ENCODE measurements at places on chromosomes 5 and 9.

GRCh38 chr5:154371687-154372086 is 74.1 kb upstream of the SAP30L start:
- DNase-seq = no peak

DNA sequence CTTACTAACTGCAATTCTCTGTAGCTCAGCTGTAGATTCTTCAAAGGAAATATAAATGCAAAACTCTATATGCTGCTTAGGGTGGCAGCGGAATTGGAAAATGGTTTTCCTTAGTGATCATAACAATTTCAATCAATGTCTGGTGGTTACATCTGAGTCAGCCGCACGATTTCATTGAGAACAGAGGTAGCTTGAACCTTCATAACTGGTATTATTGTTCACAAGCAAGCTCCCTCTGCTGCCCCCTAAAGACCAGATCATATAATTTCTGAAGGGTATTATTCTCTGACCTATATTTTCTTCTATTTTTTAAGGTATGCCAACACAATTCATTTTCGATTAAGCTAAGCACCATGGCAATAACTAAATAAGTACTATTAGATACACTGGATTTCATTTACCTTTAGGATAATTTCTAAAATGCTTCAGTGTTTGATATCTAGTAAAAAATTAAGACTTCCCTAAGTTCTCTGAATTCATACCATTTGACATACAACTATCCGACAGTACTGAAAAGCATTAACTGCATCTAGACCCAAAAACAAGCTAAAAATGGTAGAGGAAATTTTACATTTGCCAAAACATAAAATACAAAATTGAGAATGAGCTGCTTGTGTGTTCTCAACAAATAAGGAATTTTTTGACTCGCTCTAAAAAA is 181.1 kb upstream of the SPEF2 start:
- DNase-seq = no peak

- DNase-seq = no peak
Observed at GRCh38 chr5:35087991-35088390, 40.2 kb upstream of the AGXT2 start.

GRCh38 chr9:9100070-9100469 is 1300.5 kb upstream of the DMAC1 start:
- no peak for DNase-seq

- DNase-seq = no peak
Observed at GRCh38 chr5:118033686-118034338, 954.5 kb downstream of the DTWD2 start.

- no peak for DNase-seq
Observed at GRCh38 chr9:137465720-137466388, 6.7 kb upstream of the NSMF start.

DNA sequence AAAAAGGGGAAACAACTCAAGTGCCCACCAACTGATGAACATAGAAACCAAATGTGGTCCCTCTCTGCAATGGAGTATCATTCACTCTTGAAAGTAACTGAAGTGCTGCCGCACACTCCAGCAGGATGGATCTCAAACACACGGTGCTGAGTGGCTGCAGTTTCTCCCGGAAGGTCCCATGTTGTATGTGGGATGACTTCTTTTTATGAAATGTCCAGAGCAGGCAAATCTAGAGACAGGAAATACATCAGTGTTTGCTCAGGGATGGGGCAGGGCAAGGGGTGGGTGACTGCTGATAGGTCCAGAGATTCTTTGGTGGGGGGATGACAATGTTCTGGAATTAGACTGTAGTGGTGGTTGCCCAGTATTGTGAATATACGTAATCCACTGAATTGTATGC is 89.9 kb upstream of the ADAMTS2 start:
- DNase-seq = no peak

DNA sequence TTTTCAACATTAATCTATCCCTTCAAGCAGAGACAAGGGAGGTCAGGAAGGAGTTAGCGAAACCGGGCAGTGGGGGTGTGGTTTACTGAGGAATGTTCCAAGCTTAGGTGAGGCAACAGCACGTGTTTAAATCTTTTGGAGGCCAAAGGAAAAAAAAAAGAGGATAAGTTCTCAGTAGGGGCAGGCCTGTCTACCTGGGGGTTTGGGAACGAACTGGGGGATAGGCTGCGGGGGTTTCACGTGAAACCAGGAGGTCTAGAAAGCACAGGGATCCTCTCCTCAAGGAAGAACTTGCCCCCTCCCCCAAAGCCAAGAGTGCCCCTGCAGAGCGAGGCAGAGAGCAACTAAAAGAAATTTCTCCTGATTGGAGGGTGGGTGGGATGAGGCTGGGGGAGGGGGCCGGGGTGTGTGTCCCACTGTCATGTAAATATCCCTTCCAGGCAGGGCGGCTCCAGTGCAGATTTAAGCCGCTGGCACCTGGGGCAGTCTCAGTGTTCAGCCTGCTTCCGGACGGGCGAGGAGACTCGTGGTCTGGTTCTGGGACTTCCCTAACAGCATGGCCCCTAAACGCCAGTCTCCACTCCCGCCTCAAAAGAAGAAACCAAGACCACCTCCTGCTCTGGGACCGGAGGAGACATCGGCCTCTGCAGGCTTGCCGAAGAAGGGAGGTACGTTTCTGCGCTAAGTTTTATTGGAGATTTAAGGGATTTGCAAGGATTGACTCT is 5.5 kb upstream of the SET start:
- DNase-seq = no peak

DNA sequence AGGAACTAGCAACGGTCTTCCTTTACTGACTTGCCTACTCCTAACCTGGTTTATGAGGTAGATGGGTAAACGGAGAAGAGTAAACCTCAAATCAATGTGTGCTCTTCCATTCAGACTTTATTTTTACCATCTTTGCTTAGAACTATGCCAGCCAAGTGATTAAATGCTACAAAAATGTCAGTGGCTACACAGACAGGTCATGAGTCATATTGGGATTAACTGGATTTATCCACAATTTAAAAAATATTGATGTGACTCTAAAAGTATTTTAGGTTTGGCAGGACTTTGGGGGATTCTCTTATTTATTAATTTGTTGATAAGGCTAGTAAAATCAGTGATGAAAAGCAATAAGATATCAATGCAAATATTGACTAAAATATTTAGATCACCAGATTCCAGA is 275.0 kb downstream of the PLK2 start:
- no peak for DNase-seq

DNA sequence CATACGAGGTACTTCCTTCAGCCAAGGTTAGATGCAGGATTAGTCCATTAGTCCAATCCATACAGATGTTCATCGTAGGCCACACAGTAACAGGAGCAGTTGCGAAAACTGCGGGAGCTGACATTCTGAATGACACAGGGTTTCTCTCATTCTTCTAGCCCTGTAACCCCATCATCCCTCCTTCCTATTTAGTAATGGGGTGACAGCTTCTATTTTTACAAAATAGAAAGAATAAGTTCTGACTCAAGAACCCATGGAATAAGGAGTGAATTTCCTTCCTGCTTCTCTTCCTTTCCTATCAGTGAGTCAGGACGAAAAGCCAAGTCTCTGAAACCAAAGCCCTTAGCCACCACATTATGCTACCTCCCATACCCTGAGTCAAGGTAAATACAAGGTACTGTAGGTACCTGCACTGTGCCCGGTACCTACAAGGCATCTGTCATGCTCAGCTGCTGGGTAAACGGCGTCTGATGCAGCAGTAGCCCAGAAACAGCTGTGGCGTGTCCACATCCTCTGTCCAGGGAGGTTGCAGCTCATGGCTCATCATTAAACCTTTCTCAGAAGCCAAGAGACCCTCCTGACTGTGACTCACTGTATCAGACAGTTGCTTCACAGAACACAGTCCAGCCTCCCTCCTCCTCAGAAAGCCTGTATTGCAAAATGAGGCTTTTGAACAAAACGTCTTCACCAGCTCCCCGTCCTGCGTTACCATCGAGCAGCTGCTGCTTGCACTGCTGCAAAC is 84.2 kb downstream of the ESM1 start:
- DNase-seq = no peak

DNA sequence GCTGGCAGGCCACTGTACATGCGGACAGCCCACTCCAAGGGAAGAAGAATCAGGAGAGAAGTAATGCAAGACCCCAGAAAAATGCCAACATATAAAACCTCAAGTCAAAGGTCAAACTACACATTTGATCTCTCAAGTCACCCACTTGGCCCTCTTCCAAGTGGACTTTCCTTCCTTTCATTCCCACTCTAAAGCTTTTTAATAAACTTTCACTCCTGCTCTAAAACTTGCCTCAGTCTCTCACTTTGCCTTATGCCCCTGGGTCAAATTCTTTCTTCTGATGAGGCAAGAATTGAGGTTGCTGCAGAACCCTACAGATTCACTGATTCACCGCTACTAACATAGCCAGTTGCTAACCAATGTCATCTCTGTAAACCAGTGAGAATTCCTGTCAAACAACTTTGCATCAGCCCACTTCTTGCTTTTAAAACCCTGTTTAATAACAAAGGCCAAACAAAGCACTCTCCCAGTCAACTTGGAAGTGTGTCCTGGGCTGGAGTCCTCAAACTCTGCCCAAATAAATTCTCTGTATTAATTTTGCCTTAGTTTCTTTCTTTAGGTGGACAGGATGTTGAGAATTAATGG is 6.9 kb upstream of the ATP6V1G1 start:
- DNase-seq = no peak

- no peak for DNase-seq
Observed at GRCh38 chr5:16888694-16889124, 47.4 kb downstream of the MYO10 start.

Measured in NCI-H510A (cell line).